Stimulated activated CD8-positive, alpha-beta memory T cell treated with anti-CD3 and anti-CD28 coated beads, Interleukin-4, amount 100 ng/mL, for 4 hours (primary cell): ENCODE measurements at places on chromosomes 6 and 20.

- no peak for DNase-seq
These were observed 304.3 kb downstream of the HDGFL1 start for GRCh38 chr6:22873513-22874136.

GRCh38 chr6:140844167-140844566, 1288.6 kb upstream of the GJE1 start:
- DNase-seq, result no peak

DNA sequence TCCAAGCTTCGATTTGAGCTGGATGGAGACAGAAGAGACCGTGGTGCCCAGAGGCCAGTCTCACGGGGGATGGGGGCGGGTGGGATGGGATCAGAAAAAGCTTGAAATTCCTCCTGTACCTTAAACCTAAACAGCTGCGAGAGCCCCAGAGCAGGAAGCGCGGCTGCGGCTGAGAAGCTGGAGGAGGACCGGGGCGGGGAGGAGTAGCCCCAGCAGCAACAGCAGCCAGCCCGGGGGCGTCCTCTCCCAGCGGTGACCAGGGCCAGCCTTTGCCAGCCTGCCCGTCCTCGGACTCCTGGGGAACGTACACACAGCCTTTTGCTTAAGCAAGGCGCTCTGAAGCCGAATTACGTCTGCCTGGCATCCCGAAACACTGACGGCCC, 17.4 kb upstream of the PRDM13 start:
- DNase-seq, result no peak

- DNase-seq, result no peak
These were observed 332.9 kb downstream of the KIF16B start for GRCh38 chr20:16240355-16240754.

DNA sequence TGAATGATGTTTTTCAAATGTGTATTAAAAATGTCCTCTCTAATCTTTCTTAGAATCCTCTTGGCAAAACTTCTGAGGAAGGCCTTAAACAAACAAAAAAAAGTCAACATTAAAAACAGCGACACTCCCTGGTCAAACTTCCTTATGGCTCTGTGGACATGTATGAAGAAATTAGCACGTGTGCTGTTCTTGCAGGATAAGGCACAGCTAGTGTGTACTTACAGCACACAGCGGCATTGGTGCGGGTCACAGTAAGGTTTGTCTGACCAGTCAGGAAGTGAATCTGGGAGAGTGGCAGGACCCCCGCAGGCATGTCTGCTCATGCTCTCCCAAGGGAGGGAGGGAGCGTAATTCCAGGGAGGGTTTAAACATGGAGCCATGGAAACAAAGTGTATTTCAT, 38.8 kb downstream of the SLC22A1 start:
- DNase-seq, result no peak
